ENCODE measurements at places on chromosomes 13 and 19. TPM values are rescaled to one million over a fixed set of nuclear protein-coding genes. Genes with fewer than 3 reads are reported as not detected.

The CYP2A6 gene
- not detected for total RNA-seq

The ZNF708 gene
- total RNA-seq, result 5.6 TPM

The MYCBP2 gene
- 132 TPM for total RNA-seq

The MAST1 gene
- 0.19 TPM for total RNA-seq

The CYP4F12 gene
- 0.34 TPM for total RNA-seq

The NKPD1 gene
- total RNA-seq, result not detected

Data from cardiac ventricle fibroblast (primary cell).